H4 (cell line): ENCODE measurements at places on chromosomes 3 and 15.

GRCh38 chr3:168071591-168072322, 24.0 kb downstream of the GOLIM4 start:
- peak; percentile 81 for DNase-seq

- DNase-seq = no peak
These were observed 558 bp upstream of the NCEH1 start for GRCh38 chr3:172711454-172711795.

- no peak for DNase-seq
These were observed 239.7 kb downstream of the UACA start for GRCh38 chr15:70523616-70524015.

GRCh38 chr15:27183201-27183600, 212.2 kb downstream of the GABRG3 start:
- DNase-seq = no peak

DNA sequence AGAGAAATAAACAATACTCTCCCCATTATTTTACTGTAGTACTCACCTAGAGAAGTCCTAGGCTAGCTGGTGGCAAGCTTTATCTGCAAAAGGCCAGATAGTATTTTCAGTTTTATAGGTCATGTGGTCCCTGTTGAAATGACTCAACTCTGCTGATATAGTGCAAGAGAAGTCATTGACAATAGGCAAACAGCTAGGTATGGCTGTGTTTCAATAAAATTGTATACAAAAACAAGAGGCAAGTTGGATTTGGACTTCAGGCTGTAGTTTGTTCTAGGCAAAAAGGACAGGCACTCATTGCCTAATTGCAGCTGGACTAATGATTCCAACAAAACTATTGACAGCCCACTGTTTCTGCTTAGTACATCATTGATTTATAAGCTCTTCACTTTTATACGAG, 328.0 kb upstream of the PDZRN3 start:
- DNase-seq = no peak

DNA sequence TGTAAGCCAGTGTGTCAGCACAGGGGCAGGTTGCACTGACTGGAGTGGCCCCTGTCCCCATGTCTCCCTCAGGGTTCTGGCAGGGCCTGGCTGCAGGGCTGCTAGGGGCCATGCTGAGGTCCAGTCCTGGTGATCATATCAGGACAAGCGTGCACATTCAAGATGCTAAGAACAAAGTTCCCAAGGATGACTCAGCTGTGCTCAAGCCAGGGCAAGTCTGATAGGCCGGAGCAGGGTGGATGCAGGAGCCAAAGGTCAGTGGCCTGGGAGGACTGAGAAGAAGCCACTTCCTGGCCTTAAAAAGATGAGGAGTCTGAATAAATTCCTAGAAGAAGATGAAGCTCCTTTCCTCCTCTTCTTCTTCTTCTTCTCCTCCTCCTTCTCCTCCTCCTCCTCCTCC, 353.2 kb downstream of the AGBL1 start:
- DNase-seq = no peak
